A172 (cell line): ENCODE measurements at places on chromosomes 12 and 14.

- no peak for DNase-seq
Measured at GRCh38 chr12:66176105-66176900, 6.5 kb upstream of the TMBIM4 start.

- no peak for DNase-seq
Measured at GRCh38 chr14:100475268-100475667, 111.9 kb downstream of the BEGAIN start.

- DNase-seq, result peak; percentile 28
Measured at GRCh38 chr12:93177208-93178153, 200.2 kb upstream of the NUDT4 start.

- DNase-seq, result no peak
Measured at GRCh38 chr14:38134416-38135030, 73.2 kb upstream of the SSTR1 start.

- no peak for DNase-seq
Measured at GRCh38 chr12:122028905-122029560, 7.3 kb downstream of the BCL7A start.

GRCh38 chr12:52906191-52906601 lies 1.3 kb upstream of the KRT8 start:
- DNase-seq, result no peak

DNA sequence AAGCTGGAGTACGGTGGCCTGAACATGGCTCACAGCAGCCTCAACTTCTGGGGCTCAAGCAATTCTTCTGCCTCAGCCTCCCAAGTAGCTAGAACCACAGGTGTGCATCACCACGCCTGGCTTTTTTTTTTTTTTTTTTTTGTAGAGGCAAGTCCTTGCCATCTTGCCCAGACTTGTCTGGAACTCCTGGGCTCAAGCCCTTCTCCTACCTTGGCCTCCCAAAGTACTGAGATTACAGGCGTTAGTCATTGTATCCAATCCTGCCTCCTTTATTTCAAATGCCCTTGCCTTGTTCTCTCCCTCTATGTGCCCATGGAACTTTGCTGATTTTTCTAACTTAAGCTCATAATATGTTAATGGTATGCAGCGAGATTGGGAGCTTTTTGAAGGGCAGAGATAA lies 49.2 kb upstream of the PRICKLE1 start:
- no peak for DNase-seq

DNA sequence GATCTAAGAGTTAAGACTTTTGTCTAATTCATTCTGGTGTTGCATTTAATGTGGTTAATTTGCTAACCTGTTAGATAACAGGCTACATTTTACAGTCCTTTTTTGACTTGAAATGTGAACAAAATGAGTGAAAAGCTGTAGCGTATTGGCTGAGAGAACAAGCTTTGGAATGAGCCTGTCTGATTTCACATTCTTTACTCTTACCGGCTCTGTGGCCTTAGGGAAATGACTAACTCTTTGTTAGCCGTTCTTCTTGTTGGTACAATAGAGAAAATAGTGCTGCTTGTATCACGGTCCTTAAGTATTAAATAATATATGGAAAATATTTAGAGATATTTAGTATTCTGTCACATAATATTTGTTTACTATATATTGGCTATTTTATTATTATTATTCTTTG lies 1.9 kb downstream of the MNAT1 start:
- DNase-seq, result peak; percentile 16

GRCh38 chr12:31517994-31518393 lies 72.9 kb downstream of the DENND5B start:
- no peak for DNase-seq

DNA sequence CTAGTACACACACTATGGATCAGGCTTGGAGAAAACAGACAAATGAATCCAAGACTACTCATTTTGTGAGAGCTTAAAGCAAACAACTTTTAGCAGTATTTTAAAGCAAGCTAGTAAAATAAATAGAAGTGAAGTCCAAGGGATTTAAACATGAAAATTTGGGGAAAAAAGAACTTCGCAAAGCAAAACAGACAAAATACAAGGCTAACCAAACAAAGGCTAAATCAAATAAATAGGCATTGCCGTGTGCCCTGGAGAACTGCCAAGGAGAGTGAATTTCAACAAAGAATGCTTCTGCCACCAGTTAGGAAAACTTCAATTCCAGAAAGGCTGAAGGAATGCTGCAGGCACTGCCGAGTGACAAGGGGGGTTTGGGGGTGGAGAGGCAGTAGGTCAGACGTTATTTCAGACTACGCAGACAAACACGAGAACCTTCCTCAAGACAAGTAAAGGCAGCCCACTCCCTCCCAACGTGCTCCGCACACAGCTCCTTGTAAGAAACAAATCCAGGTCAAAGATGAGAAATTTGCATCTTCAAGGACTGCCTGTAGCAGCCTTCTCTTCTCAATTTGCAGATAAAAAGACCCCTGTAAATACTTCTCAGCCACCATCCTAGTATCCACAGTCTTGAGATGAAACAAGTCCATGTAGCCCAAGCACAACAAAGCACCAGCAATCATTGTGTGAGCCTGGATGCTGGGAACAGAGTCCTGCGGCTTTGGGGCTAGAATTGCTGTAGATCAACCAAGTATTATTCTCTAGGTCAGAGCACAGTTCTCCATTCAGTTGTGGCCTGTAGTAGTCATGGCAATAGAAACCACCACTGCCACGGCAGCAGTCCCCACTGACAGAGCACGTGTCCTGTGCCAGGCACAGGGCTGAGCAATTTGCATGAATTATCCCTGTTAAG lies 43.3 kb downstream of the EFCAB11 start:
- no peak for DNase-seq

GRCh38 chr12:84502907-84503787 lies 409.5 kb downstream of the SLC6A15 start:
- peak; percentile 44 for DNase-seq

DNA sequence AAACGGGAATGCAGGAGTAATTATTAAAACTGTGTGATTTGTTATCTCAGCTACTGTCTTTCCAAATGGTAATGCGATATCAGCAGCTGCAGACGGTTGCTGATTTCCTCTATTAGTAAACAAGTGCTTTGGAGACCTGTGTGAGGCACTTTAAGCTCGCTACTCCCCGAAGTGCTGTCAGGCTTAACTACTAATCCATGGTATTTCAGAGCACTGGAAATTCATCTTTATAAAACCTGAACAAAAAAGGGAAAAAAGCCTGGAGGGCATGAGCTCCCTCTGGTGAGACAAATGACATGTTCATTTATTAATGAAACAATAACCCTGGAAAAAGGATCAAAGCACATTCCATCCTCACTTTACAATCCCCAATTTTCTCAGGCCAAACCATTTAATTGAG lies 143.6 kb upstream of the OTX2 start:
- no peak for DNase-seq

GRCh38 chr12:100215209-100215608 lies 14.6 kb downstream of the ACTR6 start:
- DNase-seq, result no peak

DNA sequence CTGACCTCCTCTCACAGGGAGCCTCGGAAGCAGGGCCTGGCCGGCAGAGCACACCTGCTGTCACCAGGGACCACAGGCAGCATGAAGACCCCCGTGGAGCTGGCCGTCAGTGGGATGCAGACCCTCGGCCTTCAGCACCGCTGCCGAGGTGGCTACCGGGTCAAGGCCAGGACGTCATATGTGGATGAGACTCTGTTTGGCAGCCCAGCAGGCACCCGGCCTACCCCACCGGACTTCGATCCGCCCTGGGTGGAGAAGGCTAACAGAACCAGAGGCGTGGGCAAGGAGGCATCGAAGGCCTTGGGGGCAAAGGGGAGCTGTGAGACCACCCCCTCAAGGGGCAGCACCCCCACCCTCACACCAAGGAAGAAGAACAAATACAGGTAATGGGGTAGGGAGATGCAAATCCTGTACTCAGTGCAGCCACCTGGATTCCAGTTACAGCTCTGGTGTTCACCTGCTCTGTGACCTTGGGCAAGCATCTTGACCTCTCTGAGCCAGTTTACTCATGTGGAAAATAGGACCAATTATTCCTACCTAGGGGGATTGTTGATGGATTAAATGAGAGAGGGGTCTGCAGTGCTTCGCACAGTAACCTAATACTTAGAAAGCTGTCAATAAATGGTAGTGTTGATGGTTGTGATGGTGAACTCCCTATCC lies 1.3 kb downstream of the RITA1 start:
- no peak for DNase-seq

GRCh38 chr14:92917956-92918355 lies 5.0 kb upstream of the CHGA start:
- DNase-seq, result no peak

DNA sequence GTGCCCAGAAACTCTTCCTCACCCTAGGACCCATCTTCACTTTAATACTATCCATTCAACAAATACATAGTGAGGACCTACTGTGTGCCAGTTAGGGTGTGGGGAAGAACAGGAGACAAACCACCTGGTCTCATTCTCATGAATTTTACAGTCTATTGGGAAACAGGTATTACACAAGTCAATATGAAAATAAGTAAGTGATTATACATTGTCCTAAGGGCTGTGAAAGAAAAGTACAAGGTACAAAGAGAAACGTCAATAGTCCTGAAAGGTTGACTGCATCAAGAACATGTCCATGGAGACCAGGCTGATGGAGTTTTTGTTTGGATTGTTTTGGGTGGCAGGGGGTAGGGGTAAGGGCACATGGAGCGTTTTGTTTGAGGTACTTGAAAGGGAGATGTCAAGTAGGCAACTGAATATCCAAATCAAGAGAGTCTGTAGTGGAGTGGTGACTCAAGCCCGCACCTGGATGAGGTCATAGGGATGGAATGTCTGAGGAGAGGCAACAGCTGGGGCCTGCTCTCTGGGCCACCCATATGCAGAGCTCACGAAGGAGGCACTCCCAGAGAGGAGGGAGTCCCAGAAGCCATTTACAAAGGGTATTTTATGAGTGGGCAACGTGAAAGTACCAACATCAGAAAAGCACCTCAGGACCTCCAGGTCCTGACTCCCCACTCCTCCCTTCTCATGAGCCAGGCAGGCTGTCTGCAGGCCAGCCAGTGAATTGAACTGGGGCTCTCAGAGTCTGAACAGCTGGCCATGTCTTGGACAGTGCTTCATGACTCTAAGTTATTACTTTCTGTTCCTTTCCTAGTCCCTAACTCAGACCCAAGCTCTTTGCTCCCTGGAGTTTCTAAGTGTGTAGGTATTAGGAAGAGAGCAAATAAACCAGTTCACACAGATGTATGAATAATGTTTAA lies 272.0 kb downstream of the ZFP36L1 start:
- DNase-seq, result no peak

GRCh38 chr14:76352639-76353281 lies 23.2 kb upstream of the ESRRB start:
- DNase-seq, result no peak

GRCh38 chr12:38056701-38057689 lies 259.6 kb upstream of the ALG10B start:
- peak; percentile 74 for DNase-seq

GRCh38 chr12:44525806-44526654 lies 350.1 kb downstream of the NELL2 start:
- no peak for DNase-seq

GRCh38 chr14:23627961-23628360 lies 8.2 kb upstream of the DHRS2 start:
- DNase-seq, result no peak

GRCh38 chr12:7499636-7500035 lies 3.9 kb downstream of the CD163 start:
- no peak for DNase-seq

DNA sequence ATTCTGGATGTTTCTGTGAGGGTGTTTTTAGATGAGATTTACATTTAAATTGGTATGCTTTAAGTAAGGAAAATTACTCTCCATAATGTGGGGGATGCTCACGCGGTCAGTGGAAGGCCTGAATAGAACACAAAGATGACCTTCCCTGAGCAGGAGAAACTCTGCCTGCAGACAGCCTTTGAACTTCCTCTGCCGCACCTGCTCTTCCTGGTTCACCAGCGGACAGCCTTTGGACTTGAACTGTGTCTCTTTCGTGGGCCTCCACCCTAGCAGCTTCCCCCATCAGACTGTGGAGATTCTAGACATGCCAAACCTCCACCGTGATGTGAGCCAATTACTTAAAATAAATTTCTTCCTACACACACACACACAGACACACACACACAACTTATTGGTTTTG lies 210.7 kb downstream of the EFCAB11 start:
- DNase-seq, result no peak

- no peak for DNase-seq
Measured at GRCh38 chr14:36028218-36028617, 148.3 kb downstream of the PTCSC3 start.

DNA sequence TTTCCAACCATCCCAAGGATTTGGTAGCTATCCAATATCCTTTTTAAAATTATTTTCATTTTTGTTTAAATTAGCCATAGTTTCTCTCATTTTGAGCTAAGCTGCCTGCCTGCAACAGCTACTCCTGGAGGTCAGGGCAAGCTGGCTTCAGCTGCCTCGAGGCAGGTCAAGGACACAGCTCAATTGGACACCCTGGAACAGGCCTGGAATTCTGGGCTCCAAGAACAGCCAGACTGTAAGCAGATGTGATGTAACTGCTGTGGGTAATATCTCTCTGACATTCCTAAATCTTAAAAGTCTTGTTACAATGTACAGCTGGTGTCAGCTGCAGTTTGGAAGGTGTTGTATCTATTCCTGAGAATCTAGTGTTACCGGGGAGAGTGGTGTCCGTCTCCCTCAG lies 119.8 kb downstream of the KCNK10 start:
- DNase-seq, result no peak

DNA sequence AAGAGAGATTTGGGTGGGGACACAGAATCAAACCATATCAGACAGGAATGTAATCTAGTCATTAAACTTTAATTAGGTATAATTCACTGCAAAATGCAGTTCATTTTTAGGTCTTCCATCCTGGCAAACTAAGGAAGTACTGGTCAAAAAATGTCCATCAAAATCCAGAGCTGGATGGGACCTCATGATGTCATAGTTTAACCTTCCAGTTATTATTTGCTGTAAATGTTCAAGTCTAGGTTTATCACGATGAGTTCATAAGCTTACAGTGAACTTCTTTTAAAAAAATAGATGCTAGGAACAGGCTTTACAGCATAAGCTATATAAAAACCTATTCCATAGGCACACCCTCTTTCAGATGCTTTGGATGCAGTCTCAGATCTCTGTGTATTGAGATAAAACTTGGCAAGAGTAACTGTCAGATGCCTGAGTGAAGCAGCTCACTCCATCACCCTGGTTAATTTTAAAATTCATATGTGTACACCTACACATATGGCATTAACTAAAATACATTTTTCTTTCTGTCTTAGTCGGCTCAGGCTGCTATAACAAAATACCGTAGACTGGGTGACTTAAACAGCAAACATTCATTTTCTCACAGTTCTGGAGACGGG lies 7.9 kb downstream of the SSPN start:
- DNase-seq, result no peak

GRCh38 chr14:103896578-103896977 lies 31.7 kb upstream of the TDRD9 start:
- DNase-seq, result no peak

DNA sequence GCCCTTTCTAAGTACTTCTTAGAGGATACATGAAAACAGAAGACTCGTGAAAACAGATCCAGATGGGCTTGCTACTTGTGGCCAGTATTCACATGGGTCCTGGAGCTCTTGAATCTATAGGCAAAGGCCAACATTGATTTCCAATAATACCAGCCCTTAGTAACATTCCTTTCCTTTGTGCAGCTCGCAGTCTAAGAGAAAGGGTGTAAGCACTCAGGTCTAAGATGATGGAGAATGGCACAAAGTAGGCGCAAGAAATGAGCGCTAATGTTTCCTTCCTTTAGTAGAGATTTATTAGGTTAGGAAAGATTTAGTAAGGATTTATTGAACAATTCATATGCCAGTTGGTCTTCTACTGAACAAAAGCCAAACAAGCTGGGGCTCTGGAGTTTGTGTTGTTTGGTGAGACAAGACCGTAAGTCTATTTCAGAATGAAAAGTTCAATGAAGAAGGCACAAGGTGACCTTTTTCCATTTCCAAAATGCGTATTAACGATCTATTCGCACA lies 525 bp downstream of the RNU6-8 start:
- no peak for DNase-seq

GRCh38 chr12:601976-602699 lies 61.1 kb downstream of the NINJ2 start:
- DNase-seq, result no peak
